ENCODE measurements at places on chromosomes 6 and 20.

DNA sequence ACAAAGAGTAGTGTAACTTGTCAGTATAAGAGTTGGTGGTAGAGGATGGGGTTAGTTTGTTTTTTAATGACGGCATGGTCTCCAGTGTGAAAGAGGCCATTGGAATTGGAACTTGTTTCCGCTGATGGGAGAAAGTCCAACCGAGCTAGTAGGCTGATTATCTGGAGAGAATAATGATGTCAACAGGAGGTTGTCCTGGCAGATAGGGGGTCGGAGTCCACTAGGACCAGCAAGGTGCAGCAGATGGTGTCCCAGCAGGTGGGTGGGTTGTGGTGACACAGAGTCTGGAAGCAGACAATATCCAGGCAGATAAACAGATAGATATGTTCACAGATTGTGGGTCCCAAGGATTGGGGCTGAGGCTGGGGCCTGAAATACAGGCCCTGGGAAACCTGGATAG lies 35.1 kb downstream of the PKIB start:
- DNase-seq, result peak; percentile 99

DNA sequence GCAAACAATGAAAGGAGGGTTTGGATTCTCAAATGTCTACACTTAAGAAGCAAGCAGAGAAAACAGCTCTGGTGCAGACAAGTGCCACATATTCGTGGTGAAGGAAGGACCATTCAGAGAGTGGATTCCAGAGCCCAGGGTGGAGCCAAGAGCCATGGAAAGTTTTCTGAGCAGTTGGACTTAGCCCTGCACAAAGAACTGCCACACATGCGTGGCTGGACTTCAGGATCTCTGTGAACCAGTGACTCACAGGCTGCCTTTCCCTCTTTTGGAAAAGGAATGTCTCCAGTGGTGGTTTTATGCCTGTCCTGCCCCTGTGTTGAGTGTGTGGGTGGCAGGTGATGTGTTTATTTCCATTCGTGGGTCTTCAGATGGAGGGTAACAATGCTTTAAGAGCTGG lies 489.5 kb downstream of the CDH26 start:
- DNase-seq, result no peak

- DNase-seq, result no peak
Observed at GRCh38 chr6:145668844-145669243, 66.5 kb downstream of the EPM2A start.

DNA sequence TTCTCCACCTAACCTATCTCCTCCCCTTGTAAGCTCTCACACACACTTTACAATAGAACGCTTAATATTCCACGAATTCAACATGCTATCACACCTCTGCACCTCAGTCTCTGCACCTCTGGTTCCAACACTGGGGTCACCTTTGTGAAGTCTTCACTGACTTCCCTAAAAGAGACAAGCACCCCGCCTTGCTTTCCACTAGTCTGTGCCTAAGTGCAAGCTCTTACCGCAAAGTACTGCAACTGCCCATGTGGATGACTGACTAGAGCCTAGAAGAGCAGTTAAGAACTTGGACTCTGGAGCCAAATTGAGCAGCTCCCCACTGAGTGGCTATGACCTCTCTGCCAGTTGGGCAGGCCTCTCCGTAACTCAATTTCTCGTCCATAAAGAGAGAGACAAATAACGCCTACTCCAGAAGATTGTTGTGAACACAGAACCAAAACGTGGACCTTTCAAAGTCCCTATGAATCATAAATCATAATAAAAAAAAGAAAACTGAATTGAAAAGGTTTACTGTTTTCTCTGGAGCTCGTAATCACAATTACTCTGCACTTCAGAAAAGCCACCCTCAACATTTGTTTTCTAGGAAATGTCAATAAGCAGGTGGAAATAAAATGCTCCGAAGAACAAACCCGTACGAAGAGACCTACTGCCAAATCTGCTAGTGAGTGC lies 1.2 kb downstream of the IFNGR1 start:
- DNase-seq, result no peak

- DNase-seq, result no peak
Observed at GRCh38 chr6:41824571-41825569, 37.4 kb downstream of the TOMM6 start.

DNA sequence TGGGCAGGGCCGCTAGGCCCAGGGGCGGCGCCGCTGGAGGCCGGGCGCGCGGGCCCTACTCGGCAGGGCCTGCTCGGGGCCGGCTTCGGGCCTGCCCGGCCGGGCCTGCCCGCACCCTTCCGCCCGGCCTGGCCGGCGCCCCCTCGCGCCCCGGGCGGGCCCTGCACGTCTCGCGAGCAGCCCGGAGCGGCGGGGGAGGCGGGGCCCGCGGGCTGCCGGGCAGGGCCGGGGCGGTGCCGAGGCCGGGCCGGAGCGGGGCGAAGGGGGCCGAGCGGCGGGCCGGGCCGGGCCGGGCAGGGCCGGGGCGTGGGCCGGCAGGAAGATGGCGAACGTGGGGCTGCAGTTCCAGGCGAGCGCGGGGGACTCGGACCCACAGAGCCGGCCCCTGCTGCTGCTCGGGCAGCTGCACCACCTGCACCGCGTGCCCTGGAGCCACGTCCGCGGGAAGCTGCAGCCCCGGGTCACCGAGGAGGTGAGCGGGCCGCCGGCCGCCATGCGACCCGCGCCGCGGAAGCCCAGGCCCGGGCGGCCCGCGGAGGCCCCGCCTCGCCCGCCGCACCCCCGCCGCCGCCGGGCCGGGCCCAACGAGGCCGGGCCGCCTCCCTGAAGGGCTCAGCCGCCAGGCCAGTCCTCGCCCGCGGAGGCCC lies at the start of gene NPEPL1:
NPEPL1 (plus strand) TSS at position 222 of the 647 bp plus-strand sequence; CDS start at position 323, 101 bp downstream.
- peak; percentile 34 for DNase-seq

GRCh38 chr20:15654208-15654649 lies 919.0 kb downstream of the KIF16B start:
- peak; percentile 67 for DNase-seq

DNA sequence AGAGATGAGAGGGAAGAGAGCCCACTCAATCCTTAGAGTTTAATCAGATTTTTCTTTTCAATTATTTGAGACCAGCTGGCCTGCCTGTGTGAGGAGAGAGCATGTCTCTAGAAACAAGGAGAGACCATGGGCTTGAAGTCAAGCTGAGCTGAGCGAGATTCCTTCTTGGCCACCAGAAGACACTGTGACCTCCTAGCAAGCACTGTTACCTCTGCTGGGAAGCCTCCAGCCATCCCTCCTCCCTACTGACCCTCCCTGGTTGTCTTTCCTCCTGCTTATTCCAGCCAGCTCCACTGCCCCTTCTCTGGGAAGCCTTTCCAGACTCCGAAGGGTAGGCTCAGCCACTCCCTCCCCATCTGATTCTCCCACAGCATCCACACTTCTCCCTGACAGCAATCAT lies 110.0 kb downstream of the SCML4 start:
- DNase-seq, result no peak

DNA sequence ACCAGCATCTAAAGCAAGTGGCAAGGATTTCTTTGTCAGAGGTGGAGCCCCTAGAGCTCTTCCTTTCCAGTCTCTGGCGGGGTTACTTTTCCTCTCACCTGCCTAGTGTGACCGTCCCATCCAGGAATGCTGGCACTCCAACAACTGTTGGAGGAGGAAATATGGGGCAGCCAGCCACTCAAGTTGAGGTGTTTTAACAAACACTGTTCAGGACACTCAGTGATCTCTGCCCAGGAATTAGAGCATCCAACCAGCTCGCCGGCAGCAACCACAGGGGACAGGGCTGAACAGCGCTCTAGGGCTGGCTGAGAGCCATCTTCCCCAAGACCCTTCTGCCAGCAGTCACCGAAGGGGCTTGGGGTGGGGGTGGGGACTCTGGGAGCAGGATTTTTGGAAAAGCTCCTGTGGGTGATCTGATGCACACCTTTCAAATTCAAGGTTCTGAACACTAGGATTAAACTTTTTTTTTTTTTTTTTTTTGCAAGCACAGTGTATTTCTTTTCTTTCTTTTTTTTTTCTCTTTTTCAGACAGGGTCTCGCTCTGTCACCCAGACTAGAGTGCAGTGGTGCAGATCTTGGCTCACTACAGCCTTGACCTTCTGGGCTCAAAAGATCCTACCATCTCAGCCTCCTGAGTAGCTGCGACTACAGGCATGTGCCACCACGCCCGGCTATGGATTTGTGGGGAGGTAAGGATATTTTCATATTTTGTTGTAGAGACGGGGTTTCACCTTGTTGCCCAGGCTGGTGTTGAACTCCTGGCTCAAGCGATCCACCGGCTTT lies 28.4 kb upstream of the KCNK16 start:
- DNase-seq, result peak; percentile 4

DNA sequence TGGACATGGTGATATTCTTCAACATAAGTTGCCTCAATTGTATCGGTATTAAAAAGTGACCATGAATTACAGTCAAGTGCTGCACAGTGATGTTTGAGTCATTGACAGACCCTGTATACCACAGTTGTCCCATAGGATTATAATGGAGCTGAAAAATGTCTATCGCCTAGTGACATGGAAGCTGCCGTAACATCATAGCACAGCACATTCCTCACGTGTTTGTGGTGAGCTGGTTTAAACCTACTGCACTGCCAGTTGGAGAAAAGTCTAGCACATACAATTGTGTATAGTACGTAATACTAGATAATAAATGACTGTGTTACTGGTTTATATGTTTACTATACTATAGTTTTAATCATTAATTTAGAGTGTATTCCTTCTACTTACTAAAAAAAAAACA lies 150.2 kb downstream of the CDH26 start:
- DNase-seq, result no peak

GRCh38 chr20:50826121-50826520 lies 31.3 kb downstream of the BCAS4 start:
- no peak for DNase-seq

DNA sequence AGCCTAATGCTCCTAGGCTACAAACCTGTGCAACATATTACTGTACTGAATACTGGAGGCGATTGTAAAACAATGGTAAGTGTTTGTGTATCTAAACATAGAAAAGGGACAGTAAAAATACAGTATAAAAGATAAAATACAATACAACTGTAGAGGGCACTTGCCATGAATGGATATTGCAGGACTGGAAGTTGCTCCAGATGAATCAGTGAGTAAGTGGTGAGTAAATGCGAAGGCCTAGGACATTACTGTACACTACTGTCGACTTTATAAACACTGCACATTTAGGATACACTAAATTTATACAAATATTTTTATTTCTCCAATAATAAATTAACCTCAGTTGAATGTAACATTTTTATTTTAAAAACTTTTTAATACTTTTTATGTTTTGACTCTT lies 485.0 kb downstream of the MMUT start:
- DNase-seq, result no peak

DNA sequence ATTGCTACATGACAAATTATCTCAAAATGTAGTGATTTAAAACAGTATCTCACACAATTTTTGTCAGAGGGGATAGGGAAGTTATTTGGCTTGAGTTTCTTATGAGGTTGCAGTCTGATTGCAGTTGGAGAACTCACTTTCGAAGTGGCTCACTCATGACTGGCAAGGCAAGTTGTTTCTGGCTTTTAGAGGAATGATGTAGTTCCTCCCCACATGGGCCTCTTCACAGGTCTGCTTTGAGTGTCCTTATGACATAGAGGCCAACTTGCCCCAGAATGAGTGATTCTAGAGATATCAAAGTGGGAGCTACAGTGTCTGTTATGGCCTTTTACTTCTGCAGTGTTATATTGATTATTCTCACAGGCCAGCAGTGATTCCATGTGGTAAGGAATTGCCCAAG lies 6.1 kb downstream of the DOP1A start:
- no peak for DNase-seq

DNA sequence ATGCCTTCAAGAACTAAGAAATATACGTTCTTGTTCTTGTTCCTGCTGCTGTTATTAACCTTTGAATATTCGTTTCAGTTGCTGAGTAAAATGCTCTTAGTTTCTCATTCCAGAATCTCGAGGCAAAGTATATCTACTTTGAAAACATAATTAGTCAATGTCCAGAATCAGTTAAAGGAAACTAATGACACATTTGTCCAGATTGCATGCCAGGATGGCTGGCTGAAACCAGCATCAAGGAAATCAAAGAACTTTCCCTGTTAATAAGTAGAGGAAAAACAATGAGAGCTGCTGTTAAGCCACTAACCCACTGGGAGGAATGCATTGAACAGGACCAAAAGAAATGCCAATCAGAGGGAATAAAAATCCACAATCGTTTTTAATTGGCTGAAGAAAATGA lies 196.9 kb downstream of the ALDH8A1 start:
- no peak for DNase-seq

DNA sequence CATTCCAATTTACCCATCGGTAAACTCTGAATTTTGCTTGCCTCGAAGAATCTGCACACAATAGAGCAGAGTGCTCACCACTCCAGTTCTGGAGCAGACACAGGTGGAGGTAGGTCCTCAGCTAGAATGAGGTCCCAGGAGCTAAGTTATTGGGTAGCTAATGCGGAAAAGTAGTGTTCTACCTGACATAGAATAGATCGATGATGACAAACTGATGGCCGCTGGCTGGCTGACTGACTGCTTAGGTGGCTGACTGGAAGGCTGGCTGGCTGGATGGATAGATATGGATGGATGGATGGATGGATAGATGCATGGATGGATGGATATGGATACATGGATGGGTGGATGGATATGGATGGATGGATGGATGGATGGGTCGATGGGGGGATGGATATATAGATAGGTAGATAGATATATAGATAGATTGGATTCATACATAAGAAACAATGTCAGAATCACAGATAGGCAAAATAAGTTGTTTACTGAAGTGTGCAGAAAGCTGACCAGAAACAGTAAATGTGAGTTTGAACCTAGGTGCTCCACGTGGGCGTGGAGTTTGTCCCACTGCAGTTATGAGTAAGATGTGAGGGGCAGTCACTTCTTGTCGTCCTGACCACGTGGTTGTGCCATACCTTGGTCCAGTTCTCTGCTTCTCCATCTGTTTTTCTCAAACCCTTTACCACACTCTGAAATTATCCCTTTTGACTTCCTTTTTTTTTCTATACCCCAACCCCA lies 62.1 kb downstream of the TBXT start:
- DNase-seq, result no peak

DNA sequence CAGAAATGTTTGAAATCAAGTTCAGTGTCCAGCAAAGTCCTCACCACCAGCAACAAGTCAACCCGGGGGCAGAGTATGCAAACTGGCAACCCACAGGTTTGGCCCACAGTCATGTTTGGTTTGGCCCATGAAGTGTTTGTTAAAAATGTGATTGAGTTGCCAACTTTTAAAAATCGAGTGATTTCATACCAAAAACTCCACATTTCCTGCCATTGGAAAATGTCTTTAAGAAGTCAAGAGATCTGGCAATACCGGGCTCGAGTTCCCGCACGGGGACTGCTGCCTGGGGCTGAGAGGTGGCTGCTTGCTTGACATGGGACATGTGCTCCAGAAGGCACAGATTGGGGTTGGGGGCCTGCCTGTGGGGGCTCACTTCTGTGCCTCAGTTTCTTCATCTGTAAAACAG lies 36.1 kb downstream of the PREX1 start:
- no peak for DNase-seq

DNA sequence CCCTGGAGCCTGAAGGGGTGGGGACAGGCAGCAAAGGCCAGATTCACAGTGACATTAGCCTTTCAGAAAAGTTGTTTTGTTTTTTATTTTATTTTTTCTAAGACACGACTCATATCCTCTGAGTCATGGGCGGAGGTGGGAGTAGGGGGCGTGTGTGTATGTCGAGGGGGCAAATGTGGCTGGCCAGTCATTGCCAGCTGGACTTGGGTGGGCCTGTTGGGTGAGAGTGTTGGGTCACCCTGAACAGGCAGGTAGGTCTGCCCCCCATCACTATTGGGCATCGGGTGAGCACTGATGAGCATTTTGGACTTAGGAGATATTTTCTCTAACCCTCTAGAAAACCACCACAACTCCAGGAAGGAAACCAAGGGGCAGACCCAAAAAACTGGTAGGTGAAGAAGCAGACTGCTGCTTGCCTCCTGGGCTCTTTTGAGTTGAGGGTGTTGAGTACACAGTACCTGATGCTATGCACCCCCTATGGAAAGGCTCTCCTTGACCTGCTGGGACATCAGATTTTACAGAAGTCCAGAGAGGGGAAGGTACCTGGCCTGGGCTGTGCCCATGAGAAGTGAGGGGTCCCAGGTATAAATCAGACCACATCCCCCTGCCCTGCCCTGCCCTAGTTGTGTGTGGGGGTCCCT lies 5.6 kb downstream of the SMIM29 start:
- peak; percentile 8 for DNase-seq
